ENCODE measurements at places on chromosomes 13 and 19. TPM values are rescaled to one million over a fixed set of nuclear protein-coding genes. Genes with fewer than 3 reads are reported as not detected.

- DNase-seq: no peak
These were observed 268.4 kb downstream of the FOXO1 start for GRCh38 chr13:40398065-40398464.

CEACAM19 gene
- total RNA-seq: 6.5 TPM

AMH gene
- 10.2 TPM for total RNA-seq

ELAVL1 gene
- total RNA-seq: 80.5 TPM

DNA sequence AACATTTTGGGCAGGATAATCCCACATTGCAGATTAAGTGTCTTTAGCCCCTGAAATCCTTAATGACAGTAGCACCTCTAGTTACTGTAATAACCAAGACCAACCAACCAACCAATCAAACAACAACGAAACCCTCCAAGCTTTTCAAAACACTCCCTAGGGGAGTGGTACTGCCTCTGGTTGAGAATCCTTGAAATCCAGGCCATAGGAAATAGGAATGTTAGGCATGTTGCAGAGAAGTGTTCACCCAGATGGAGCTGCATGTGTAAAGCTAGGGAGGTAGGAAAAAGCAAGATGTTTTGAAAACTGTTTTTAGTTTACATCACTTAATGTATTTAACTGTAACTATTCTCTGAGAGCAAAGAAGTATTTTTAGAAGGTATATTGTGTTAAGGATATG lies 4.5 kb downstream of the LACC1 start:
- DNase-seq: no peak

DNA sequence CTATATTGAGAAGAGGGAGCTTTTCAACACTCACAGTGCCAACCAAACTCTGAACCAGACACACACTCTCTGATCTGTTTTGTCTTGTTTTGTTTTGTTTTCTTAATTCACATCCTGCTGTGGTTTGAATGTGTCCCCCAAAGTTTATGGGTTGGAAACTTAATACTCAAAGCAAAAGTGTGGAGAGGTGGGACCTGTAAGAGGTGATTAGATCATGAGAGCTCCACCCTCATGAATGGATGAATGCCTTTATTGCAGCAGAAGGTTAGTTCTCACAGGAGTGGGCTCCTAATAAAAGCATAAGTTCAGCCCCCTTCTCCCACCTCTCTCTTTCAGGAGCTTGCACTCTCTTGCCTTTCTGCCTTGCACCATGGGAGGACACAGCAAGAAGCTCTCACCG lies 957.1 kb downstream of the PCDH9 start:
- DNase-seq: no peak

GRCh38 chr13:42645717-42646116 lies 71.8 kb downstream of the TNFSF11 start:
- no peak for DNase-seq

- DNase-seq: no peak
These were observed 28.0 kb downstream of the FRY start for GRCh38 chr13:32059511-32059984.

CCDC70 gene
- not detected for total RNA-seq

ZNF439 gene
- total RNA-seq: 1.1 TPM

GRCh38 chr19:5940260-5941208 lies 26.5 kb downstream of the CAPS start:
- DNase-seq: no peak

DNAAF3 gene
- 2.2 TPM for total RNA-seq

OR2Z1 gene
- not detected for total RNA-seq

GRCh38 chr19:5001615-5002014 lies 32.7 kb downstream of the KDM4B start:
- DNase-seq: no peak

TGFBR3L gene
- 11.6 TPM for total RNA-seq

DNA sequence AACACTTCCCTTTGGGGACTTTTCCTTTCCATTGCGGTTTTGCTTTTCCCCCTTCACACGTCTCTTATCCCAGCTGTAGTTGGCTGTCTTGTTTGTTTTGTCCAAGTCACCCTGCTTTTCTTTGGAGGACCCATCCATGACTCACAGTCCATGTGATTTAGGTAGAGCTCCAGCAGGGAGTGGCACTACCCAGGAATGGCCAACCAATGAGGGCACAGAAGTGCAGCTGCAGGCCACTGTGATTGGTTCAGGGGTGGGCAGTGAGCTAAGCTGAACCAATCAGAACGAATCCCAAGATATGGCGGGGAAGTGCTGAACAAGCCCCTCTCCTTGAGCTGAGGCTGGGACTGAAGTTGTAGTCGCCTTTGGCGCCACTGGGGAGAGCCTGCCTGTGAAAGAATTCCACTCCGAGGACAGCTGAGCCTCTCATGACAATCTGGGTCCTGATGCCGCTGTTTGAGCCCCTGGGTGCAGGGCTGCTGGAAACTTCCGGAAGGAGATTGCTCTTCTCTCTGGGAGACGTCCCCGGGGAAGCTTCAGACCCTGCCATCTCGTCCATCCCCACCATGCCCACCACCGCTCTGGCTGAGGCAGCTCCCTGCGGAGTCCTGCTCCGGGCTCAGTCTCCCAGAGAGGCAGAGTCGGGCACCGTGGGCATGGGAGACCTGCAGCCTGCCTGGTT lies 62.9 kb upstream of the URI1 start:
- peak; percentile 88 for DNase-seq

GRCh38 chr19:48565090-48565489 lies 13.1 kb downstream of the SULT2B1 start:
- no peak for DNase-seq

GRCh38 chr13:112573710-112574109 lies 14.2 kb downstream of the TUBGCP3 start:
- no peak for DNase-seq

ZFP82 gene
- total RNA-seq: 8.2 TPM

- no peak for DNase-seq
These were observed 464.4 kb downstream of the ITGBL1 start for GRCh38 chr13:101916775-101917474.

ZNF575 gene
- 5.1 TPM for total RNA-seq

Data from chondrocyte (in vitro differentiated cells).